Osteoblast (primary cell): ENCODE measurements at places on chromosomes 11 and 22. TPM values are rescaled to one million over a fixed set of nuclear protein-coding genes. Genes with fewer than 3 reads are reported as not detected.

The RBX1 gene
- total RNA-seq = 28.2 and 38.3 TPM in 2 replicates

The INS gene
- total RNA-seq = not detected in 2 replicates

The UBQLNL gene
- 0.29 and 0.36 TPM in 2 replicates for total RNA-seq

The OR8D1 gene
- not detected in 2 replicates for total RNA-seq

The OR51B4 gene
- total RNA-seq = not detected in 2 replicates

The CRKL gene
- 31.2 and 38.4 TPM in 2 replicates for total RNA-seq

The RHOD gene
- 26.8 and 27.5 TPM in 2 replicates for total RNA-seq

DNA sequence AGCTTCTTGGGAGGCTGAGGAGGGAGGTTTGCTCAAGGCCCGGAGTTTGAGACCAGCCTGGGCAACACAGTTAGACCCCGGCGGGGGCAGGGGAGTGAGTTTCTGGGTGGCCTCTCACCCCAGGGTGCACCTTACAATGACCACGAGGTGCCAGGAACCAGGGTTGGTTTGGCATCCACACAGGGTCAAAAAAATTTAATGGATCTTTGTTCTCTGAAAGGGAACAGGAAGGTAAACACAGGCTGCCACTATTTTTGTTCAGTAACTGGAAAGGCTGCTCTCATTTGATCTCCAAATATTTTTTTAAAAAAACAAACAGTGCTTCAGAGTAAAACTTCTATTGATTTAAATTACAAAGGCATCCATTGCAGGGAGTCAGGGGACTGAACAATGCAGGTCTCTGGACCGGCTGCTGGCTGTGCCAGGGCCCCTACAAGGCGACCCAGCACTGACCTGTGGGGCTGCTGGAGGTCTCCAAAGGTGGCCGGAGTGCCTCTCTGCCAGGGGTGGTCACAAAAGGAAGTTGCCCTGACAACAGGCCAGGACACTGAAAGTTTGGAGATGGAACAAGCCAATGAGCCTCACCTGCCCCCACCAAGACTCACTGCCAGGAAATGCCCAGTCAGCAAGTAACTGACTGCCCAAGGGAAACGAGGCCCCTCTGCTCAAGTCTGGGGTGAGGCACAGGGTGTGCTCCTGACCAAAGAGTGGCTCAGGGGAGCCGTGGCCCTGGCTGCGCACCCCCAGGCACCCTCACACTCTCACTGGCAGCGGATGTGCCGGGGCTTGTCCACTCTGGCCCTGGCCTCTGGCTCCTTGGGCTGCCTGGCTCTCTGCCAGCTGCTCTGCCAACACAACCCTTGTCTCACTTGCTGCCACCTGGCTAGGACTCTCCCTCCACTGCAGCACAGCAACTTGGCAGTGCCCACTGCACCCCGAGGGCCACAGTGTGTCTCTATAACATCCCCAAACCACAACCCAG is 51.8 kb downstream of the ARFGAP3 start:
- no peak overlapping the region for H3K4me3 ChIP-seq
- H3K36me3 ChIP-seq = peaks cover 84% of the 10 kb centered on the region
- H3K27ac ChIP-seq = peak overlapping the region; percentile 28
- DNase-seq = no peak

DNA sequence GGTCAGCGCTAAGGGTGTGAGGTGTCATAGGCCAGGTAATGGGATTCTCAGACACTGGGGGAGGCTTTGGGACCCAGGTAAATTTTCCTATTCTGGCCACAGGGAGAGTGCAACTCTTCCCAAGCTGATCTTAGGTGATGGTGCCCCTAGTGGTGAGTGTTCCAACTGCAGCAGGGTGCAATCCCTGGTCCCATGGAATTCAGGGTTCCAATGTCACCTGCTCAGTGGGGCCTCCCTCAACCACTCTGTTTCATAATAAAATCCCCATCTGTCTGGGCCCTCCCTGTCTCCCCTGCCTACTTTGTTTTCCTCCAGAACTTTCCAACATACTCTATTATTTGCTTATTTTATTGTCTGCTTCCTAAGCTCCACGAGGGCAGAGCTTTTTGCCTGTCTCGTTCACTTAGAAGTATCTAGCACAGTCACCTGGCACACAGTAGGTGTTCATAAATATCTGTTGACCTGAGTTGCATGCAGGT is 2.9 kb upstream of the SGSM1 start:
- H3K4me1 ChIP-seq = no peaks in the 10 kb centered on the region
- H3K4me3 ChIP-seq = no peak overlapping the region
- peak; percentile 93 for DNase-seq

DNA sequence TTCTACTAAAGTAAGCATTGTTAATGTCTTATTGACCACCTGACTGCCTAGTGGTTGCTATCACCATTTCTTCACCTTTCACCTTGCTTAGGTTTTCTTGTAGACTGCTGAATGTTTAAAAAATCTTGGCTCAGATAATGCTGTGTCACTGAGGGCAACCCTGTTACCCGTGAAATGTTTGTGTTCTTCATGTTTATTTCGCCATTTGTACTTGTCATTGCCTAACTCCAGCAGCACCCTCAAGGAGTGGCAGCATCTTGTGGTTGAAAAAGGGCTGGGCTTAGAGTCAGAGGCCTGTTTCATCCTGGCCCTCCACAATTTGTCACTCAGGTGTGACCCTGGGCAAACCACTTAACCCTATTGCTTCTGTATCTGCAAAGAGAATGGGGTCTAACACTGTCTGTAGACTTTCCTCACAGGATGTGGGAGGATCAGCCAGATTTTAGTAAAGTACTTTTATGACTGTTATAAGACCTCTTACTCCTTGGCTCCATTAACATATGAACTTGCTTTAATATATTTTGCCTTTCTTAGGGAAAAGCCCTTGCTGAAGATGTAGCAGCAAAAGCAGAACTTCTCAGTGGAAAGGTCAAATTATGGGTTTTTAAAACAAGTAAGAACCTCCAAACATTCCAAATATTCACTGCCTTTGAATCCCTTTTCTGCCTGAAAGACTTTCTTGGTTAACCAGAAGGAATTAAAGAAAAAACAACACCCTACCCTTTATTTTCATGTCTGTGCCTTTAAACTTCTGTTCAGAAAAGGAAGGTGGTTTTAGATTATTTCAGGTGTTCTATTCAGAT is 154.5 kb upstream of the C11orf87 start:
- no peak overlapping the region for H3K27ac ChIP-seq
- H3K4me1 ChIP-seq = no peaks in the 10 kb centered on the region
- no peaks in the 10 kb centered on the region for H3K27me3 ChIP-seq
- no peak overlapping the region for H3K4me3 ChIP-seq
- no peak for DNase-seq

- H3K27me3 ChIP-seq = no peaks in the 10 kb centered on the region
- no peaks in the 10 kb centered on the region for H3K4me1 ChIP-seq
- DNase-seq = no peak
- no peaks in the 10 kb centered on the region for H3K36me3 ChIP-seq
- no peak overlapping the region for H3K27ac ChIP-seq
Measured at GRCh38 chr11:40125054-40125453, 1334.4 kb downstream of the LRRC4C start.

GRCh38 chr11:11935536-11935935 is 72.9 kb downstream of the DKK3 start:
- H3K27me3 ChIP-seq = no peaks in the 10 kb centered on the region
- DNase-seq = no peak
- peaks cover 43% of the 10 kb centered on the region for H3K36me3 ChIP-seq
- no peak overlapping the region for H3K27ac ChIP-seq
- H3K4me3 ChIP-seq = no peak overlapping the region

- H3K4me1 ChIP-seq = no peaks in the 10 kb centered on the region
- peak; percentile 95 for DNase-seq
- no peaks in the 10 kb centered on the region for H3K27me3 ChIP-seq
Measured at GRCh38 chr11:68954836-68955606, 25.8 kb downstream of the MRGPRD start.

GRCh38 chr11:100827934-100828661 is 141.0 kb downstream of the ARHGAP42 start:
- no peak overlapping the region for H3K4me3 ChIP-seq
- H3K36me3 ChIP-seq = no peaks in the 10 kb centered on the region
- no peaks in the 10 kb centered on the region for H3K27me3 ChIP-seq
- DNase-seq = no peak

DNA sequence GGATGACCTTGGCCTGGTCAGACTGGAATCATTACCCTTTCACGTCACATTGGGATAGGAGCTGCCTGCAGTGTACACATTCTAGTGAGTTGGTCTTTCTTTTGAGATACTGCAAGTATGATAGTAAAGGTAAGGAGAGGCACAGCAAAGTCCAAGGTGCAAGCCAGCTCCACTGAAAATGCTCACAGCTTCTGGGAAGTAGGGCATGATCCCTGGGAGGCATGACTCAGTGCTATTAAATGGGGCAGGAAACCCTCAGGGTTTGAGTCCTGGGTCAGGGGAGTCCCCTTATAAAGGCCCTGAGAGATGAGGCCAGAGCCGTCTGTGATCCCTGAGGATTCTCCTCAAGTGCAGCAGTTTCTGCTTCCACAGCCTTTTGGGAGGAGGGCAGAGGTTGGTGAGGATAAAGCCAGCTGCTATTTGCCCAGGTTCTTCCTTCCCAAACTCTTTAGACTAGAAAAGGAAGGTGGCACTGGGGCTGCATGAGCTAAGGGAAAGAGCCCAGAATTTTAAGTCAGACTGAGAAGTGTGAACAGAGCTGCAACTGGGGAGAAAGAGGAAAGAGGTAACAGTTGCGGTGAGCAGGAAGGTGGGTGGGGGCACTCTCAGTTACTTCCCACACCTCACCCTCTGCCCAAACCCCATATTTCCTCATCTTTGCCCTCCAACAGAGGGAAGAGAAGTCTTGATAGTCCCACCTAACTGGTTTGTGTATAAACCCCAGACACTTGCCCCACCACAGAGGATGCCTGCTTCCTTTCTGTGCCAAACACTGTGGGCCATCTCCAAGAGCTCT is 14.4 kb upstream of the OR52K1 start:
- H3K27me3 ChIP-seq = no peaks in the 10 kb centered on the region
- no peak overlapping the region for H3K4me3 ChIP-seq
- no peaks in the 10 kb centered on the region for H3K4me1 ChIP-seq

DNA sequence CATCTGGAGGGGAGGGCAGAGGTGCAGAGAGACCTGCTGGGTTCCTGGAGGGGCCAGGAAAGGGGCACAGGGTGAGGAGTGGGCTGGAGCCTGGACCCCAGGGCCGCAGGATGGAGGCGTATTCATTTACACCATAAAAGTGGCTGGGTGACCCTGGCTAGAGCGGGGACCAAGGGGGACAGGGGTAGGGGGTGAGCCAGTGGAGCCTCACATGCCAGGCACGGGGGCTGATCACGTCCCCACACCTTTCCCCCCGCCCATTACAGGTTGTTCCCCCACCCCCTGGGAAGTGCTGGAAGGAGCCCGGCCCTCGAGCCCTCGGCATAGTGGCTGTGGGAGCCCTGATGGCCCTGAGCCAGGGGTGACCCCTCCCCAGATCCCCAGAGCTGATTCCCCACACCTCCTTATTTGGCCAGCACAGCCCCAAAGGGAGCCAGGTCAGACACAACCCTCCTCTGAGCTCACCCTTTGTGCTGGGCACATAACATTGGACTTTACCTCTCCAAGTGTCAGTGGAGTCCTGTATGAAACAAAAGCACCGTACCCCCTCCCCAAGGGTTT is 781 bp downstream of the TCIRG1 start:
- H3K36me3 ChIP-seq = peaks cover 9% of the 10 kb centered on the region
- peak; percentile 92 for DNase-seq
- H3K4me3 ChIP-seq = peak overlapping the region; percentile 86
- H3K27ac ChIP-seq = peak overlapping the region; percentile 73
- no peaks in the 10 kb centered on the region for H3K27me3 ChIP-seq

DNA sequence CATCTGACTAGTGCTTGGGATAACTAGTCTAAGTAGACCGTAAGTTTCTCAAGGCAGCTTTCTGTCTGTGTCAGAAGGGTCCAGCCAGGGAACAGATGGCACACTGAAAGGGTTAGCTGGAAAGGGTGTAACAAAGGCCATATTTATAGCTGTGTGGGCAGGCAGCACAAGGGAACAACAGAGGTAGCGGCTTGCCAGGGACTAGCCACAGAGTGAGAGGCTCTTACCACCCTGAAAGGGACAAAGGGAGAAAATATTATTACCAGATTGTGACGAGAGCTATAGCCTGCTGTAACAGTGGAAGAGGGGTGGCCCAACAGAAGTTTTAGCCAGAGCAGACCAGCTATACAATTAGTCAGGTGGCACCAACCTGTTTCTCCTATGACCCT is 129.4 kb downstream of the CCDC34 start:
- H3K36me3 ChIP-seq = no peaks in the 10 kb centered on the region
- H3K4me1 ChIP-seq = peaks cover 59% of the 10 kb centered on the region
- no peak for DNase-seq
- peak overlapping the region; percentile 100 for H3K27ac ChIP-seq

GRCh38 chr11:113885897-113886296 is 10.5 kb upstream of the USP28 start:
- peak; percentile 6 for DNase-seq
- no peak overlapping the region for H3K4me3 ChIP-seq
- no peaks in the 10 kb centered on the region for H3K36me3 ChIP-seq
- no peaks in the 10 kb centered on the region for H3K27me3 ChIP-seq
- H3K27ac ChIP-seq = no peak overlapping the region

- no peak within 1 kb of the TSS for H3K27ac ChIP-seq
- peak within 1 kb of the TSS; percentile 28 for H3K4me3 ChIP-seq
- peak; percentile 79 for DNase-seq
- H3K27me3 ChIP-seq = peaks cover 35% of the 10 kb centered on the region
Measured at GRCh38 chr22:17121233-17122195, at the start of gene TMEM121B. Gene TMEM121B, minus strand, starts transcription at chr22:17121360. Its CDS starts 233 bp downstream, at chr22:17121127.

DNA sequence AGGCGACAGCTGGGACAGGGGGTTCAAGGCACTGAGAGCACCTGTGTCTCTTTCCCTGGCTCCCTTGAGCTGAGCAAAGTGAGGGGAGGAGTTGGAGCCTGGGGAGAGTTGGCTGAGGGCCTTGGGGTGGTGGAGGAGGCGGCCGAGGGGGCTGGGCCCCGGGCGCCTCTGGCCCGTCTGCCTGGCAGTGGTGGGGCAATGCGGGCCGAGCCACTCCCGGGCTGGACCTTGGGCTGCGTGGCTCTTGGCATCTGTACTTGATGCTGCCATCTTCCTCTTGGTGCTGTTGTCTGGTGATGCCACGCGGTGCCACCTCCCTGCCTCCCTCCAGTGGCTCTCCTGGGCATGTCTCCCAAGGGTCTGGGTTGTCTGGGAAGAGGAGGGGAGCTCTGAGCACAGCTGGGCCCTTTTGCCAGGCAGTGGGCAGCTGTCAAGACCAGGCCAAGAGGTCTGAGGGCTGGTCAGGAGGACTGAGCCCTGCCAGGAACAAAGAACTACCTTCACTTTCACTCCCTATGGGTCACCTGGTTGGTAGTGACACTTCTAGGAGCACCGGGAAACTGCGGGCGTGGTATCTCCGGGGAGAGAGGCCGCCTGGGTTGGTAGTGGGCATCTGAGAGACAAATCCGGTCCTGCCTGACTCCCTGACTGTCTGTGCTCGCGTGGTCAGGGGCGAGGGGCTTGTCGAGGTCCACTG is 1.3 kb downstream of the GRIK4 start:
- peaks cover 18% of the 10 kb centered on the region for H3K27me3 ChIP-seq
- DNase-seq = peak; percentile 91
- H3K4me1 ChIP-seq = no peaks in the 10 kb centered on the region
- no peak overlapping the region for H3K27ac ChIP-seq

GRCh38 chr22:48662476-48663135 is 1165.1 kb downstream of the BRD1 start:
- no peak overlapping the region for H3K4me3 ChIP-seq
- H3K27me3 ChIP-seq = no peaks in the 10 kb centered on the region
- H3K36me3 ChIP-seq = no peaks in the 10 kb centered on the region
